ENCODE measurements at places on chromosomes 16 and 17.

DNA sequence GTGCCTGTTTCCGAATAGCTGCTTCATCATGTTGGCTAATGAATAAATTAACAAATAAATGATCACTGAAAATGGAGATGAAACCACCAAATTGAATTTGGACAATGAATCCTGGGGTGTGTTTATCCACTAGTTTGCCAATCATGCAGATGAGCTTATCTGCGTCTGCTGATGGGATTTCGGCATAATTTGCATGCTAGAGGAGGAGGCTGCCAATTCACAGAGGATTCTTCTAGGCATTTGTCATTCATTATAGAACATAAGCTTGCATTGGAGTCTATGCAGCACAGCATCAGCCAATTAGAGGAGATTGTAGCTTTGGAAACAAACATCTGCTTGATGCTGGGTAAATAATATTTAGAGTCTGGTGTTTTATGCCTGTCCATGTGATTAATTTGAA, 123.1 kb downstream of the NPIPB5 start:
- DNase-seq = no peak

GRCh38 chr17:48576479-48577309, 1.5 kb downstream of the HOXB4 start:
- DNase-seq = no peak

- no peak for DNase-seq
Measured at GRCh38 chr16:30748634-30749445, 615 bp downstream of the PHKG2 start.

GRCh38 chr16:22961206-22961605, 147.2 kb downstream of the HS3ST2 start:
- no peak for DNase-seq

DNA sequence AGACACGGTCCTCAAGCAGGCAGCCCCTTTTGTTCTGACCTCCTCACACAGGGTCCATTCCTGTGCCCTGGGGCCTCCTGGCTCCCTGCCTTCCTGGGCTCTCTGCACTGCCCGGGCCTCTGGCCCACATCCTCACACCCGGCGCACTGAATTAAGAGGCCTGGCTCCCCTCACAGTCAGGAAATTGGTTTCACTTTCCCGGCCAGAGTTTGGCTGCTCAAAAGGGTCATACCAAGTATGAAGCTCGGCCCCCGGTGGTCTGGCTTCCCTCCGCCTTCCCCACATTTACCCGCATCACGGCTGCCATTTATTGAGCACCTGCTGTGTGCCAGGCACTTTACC, 220.0 kb downstream of the NTN1 start:
- DNase-seq = no peak

GRCh38 chr16:46904471-46904870, 20.3 kb downstream of the GPT2 start:
- DNase-seq = no peak

DNA sequence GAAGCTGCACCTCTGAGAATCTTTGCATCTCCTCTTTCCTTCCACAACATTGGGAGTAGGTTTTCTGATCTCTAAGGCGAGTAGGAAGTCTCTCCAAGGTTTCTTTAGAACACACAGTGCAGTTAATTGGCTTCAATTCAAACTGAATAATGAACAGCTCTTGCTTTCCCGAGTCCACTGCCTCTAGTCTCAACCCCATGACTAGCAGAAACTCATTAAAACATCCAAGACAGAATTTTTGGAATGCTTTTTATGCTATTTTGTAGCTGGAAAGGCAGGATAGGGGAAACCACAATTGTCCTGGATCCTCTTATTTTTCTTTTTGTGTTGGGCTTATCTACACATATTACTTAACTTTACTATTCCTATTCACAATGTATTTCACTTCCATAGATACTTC, 206.6 kb downstream of the CDH8 start:
- no peak for DNase-seq

All from NCI-H2081 treated with DMSO at 0.1 percent for 48 hours (cell line).